ENCODE measurements at places on chromosomes 12 and 14.

DNA sequence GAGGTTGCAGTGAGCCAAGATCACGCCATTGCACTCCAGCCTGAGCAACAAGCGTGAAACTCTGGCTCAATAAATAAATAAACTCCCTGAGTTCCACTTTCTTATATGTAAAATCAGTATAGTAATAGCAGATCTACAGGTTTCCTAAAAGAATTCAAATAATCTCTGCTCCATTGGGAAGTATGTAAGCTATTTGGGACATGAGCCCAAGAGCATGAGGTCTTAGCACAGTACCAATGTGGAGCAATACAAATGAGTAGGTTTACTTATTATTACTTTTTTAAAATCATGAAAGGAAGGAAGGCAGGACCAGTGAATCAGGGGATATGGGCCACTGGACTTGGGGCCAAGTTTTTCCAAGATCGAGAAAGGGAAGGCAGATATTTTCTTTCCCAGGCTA is 216.9 kb upstream of the DIO2 start:
- DNase-seq: no peak

- no peak for DNase-seq
Measured at GRCh38 chr14:55309761-55310365, 38.6 kb downstream of the FBXO34 start.

GRCh38 chr12:125079648-125080645 is 14.7 kb downstream of the AACS start:
- peak; percentile 78 for DNase-seq

- DNase-seq: peak; percentile 56
Measured at GRCh38 chr14:99768381-99768780, 24.8 kb upstream of the EML1 start.

- peak; percentile 60 for DNase-seq
Measured at GRCh38 chr12:101927999-101928398, 50.6 kb downstream of the DRAM1 start.

DNA sequence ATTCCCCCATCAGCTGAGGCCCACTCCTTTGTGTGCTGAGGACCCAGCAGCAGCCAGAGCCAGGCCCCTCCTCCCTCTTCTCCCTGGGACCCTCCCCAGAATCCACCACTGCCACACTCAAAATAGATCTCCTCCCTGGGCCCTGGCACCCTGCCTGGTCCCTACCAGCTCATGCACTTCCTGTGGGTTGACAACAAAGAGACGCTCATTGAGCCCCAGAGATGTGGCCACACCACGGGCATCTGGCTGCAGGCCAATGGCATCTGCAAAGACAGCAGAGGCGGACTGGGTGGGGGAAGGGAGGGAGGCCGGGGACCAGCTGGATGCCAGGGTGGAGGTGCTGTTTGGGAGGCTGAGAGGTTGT is 16.0 kb upstream of the ENDOU start:
- DNase-seq: peak; percentile 89

GRCh38 chr12:42192686-42193085 is 45.4 kb downstream of the YAF2 start:
- DNase-seq: no peak

GRCh38 chr12:95870897-95871296 is 12.1 kb downstream of the SNRPF start:
- no peak for DNase-seq

- DNase-seq: no peak
Measured at GRCh38 chr12:124386661-124387527, 92.0 kb downstream of the RFLNA start.

GRCh38 chr12:106729611-106730010 is 44.9 kb upstream of the RIC8B start:
- DNase-seq: no peak

- DNase-seq: no peak
Measured at GRCh38 chr12:63893170-63893569, 48.7 kb downstream of the SRGAP1 start.

DNA sequence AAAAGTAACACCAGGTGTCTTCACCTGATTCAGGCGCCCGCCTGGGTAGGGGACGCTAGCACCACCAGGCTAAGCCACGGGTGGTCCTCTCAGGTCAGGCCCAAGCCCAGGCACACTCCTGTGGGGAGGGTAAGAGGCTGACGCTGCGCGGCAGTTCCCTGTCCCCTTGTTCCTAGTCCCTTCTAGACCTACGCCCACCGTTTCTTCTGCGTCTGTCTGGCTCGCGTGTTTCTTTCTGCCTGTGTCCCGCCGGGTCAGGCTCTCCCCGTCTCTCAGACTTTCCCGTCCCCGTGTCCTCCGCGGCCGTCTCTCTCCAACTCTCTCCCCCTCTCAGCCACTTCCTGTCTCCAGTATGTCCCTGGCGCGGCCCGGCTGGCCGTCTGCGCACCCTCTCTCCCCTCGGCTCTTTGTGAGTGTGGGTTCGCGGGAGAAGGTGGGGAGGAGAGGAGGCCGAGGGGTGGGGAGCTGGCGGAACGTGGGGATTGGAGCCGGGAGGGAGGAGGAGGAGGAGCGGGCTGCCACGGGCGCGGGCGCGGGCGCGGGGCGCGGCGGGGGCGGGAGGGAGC is 3.1 kb upstream of the TNS2 start:
- peak; percentile 40 for DNase-seq

DNA sequence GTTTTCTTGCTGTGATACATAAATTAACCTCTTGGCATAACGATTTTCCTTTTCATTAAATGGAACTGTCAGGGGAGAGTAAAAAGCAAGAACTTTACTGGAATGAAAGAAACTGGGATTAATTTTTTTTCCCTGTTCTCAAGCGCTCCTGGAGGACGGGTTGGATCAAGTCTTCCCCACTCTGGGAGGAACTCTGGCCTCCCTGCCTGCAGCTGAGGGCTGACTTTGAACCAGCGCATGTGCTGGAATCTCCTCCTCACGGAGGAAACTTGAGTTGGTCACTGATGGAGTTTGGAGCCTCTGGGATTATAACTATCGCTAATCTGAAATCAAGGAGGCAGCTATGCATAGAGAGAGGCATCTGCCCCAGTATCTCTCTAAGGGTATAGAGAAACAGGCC is 406.4 kb upstream of the TMEM132C start:
- DNase-seq: no peak

DNA sequence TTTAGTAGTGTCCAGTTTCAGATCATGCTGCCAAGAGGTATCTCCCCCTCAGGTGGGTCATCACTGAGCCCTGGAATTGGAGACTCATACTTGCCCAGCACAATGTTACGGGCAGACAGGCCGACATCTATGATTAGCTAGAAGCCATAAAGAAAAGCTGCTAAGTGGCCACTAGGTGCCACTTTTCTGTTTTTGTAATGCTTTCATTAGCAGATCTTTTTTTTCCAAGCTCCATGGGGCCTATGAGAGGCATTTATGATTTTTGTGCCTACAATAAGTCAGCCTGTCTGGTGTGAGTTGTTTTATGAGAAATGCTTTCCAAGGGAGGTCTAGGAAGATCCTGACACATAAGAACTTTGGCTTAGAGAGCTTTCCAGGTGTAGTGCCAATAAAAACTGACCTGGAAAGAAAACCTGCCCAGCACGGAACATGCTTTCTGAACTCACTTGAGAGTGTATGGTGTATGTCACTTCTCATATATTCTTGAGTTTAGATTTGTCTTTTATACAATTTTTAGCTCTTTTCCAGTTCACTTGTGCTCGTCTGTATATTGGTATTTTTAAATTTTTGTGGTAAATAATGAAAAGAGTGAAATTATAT is 21.8 kb upstream of the SMCO2 start:
- peak; percentile 68 for DNase-seq

- peak; percentile 48 for DNase-seq
Measured at GRCh38 chr12:107492393-107493134, 193.0 kb upstream of the PWP1 start.

DNA sequence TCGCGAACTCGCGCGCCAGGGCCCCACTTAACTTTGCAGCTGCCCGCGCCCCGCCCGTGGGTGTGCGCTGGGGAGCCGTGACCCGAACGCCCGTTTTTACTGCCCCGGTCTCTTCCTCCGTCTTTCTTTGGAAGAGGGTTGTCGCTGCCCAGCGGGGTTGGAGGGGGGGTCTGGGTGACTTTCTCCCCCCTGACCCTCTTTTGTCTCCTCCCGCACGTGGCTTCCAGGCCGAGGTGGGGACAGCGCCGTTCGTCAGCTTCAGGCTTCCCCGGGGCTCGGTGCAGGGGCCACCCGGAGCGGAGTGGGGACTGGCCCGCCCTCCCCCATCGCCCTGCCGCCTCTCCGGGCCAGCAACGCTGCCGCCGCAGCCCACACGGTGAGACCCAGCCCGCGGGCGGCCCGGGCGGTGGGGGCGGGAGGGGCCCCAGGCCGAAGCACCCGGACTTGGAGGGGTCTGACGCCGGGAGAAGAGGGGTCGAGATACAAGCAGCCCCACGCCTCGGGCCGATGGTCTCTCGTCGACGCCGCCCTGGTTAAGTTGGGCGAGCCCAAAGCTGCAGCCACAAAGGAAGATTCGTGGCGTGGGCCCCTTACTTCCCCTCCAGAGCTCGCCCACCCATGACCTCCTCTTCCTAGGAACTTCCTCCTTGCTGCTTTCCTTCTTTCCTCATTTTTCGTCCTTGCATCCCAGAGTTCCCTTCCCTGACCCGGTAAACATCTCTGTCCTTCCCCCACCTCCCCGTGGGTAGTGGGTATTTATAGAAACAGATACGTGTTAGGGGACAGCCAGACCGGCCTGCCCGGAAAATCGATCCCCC is 1.2 kb downstream of the DYRK2 start:
- DNase-seq: no peak

DNA sequence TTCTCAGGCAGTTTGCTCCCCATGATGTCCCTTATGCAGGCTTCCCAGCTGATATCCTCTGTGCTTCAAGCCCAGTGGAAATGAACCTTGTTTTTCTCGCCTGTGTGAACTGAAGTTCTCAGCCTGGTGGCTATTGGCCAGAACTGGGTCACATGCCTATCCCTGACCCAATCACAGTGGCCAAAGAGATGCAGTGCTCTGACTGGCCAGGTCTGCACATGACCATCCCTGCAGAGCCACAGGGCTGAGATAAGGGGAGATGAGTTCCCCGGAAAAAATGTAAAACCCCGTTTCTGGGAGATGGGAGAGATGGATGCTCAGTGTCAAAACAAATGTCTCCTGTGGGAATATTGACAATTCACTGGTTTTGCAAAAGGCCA is 34.7 kb upstream of the FZD10 start:
- DNase-seq: no peak

DNA sequence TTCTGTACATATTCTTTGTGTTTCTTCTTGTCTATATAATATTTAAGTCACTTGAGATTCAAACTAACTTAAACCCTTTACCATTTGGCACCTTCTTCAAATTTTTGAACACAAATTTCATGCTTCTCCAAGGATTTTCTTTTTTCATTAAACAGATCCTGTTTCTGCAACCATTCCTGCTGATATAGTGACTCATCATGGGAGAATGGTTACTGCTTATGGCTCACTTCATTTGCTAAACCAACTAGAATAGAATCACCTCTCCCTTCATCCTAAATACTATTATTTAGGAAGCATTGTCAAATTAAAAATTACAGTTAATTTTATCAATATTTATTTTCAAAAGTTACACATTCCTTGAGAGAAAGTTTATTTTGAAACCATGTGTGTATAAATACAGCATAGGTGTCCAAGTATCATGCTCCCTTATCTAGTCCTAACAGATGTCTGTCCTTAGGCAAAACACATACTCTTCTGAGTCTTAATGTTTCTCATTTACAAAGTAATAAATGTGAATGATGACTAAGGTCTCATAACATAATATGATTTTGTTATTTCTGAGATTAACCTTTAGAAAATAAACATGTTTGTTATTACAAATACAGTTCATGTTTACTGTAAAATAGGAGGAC is 40.7 kb downstream of the PLCZ1 start:
- no peak for DNase-seq

DNA sequence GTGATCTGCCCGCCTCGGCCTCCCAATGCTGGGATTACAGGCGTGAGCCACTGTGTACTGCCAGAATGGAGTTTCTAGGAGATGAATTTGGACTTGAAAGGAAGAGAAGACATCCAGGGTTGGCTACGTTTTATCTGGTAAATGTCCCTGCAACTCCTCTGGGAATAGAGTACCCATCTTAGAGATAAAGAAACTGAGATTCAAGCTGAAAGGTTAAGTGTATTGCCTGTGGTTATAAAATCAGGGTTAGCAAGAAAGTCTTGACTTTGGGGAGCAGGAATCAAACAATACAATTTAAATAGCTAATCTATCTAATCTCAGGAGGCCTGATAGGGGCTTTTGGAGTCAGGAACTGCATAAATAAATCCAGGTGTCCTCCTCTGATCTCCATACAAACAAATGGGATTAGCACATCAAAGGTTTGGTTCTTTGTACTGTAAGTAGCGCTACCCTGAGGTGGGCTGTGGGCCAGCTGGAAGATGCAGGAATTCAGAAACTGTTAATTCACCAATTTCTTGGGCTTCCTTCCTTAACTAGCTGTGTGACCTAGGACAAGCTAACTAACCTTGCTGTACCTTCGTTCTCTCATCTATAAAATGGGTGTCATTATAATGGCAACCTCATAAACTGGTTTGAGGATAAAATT is 45.1 kb downstream of the TBX3 start:
- DNase-seq: no peak

DNA sequence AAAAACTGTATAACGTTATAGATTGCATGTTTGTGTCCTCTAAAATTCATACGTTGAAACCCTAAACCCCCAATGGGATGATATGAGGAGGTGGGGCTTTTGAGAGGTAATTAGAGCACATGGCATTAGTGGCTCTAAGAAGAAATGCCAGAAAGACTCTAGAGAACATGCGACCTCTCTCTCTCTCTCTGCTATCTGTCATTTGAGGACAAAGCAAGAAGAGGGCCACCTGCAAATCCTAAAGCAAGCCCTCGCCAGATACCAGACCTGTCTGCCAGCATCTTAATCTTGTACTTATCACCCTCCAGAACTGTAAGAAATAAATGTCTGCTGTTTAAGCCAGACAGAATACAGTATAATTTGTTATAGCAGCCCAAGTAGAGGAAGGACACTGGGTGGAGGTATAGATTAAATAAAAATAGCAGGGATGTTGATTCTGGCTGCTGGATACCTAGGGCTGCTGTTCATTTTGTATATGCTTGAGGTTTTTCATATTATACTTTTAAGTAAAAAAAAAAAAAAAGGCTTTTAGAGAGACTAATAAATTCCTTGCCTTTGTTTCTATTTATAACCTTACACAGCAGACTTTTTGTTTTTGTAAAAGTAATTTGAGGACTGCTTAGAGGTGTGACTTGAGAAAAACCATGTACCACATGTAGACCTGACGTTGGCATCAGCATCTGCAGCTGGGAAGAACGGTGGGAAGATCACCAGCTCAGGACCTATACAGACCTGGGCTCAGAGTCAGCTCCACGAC is 26.9 kb downstream of the MOK start:
- DNase-seq: no peak

DNA sequence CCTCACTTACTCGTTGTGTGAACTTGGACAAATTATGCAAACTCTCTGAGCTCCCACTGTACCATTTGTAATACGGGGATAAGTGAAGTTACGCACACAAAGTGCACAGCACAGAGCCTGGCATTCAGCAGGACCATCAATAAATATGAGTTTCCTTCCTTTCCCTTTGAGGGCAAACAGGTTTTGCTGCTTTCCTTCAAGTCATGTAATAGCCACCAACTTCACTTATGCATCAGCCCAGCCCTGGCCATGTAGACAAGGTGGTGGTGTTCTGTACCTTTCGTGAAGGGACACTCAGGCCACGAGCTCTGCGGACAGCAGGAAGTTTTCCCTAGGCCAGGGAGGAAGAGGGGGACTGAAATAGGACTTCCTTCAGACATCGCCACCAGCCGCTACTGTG is 272.7 kb downstream of the CACNA1C start:
- no peak for DNase-seq

GRCh38 chr12:121947981-121948380 is 29.6 kb downstream of the CFAP251 start:
- no peak for DNase-seq

GRCh38 chr14:60926002-60926401 is 54.9 kb downstream of the TRMT5 start:
- no peak for DNase-seq

- DNase-seq: no peak
Measured at GRCh38 chr12:19465711-19466110, 26.4 kb downstream of the AEBP2 start.
